Upper lobe of left lung (tissue), 6 donors: ENCODE measurements at places on chromosomes 4 and X.

DNA sequence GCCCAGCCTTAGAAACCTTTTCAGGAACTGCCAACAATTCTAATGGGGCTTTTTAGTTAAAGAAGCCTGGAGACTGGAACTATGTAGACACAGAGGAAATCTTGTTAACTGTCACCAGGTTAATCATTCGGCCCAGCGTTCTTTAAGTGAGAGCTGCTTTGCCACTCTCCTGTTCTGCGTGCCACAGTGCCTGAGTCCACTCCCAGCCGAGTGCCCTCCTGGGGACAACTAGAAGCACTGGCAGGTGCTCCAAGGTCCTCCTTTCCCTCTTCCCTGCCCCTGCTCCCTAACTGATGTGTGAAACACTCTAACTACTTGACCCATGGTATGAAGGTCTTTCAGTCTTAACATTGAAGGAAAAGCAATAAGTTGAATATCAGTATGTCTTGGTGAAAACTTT, 151.2 kb upstream of the TLL1 start:
- no peak overlapping the region for H3K4me3 ChIP-seq
- H3K4me1 ChIP-seq: no peaks in the 10 kb centered on the region
- H3K27ac ChIP-seq: no peak overlapping the region
- H3K36me3 ChIP-seq: no peaks in the 10 kb centered on the region

DNA sequence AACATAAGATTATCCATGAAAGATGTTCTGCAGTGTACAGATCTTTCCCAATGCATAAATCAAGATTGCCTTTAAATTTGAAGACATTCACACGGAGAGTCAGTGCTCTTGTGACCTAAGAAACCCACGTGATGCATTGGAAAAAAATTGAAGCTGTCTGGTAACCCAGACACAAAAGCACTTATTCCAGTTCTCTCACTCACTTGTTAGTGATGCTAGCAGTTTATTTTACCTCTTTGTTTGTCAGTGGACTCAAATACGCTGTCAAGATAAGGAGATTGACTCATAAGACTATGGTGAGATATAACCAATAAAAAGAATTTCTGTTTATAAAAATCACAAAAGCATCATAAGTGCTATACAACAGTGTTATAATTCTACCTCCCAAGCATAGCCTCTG, 245.8 kb upstream of the SMIM31 start:
- no peaks in the 10 kb centered on the region for H3K36me3 ChIP-seq
- H3K4me1 ChIP-seq: no peaks in the 10 kb centered on the region
- no peak for DNase-seq
- H3K27me3 ChIP-seq: no peaks in the 10 kb centered on the region
- no peak overlapping the region for H3K4me3 ChIP-seq
- H3K27ac ChIP-seq: no peak overlapping the region

DNA sequence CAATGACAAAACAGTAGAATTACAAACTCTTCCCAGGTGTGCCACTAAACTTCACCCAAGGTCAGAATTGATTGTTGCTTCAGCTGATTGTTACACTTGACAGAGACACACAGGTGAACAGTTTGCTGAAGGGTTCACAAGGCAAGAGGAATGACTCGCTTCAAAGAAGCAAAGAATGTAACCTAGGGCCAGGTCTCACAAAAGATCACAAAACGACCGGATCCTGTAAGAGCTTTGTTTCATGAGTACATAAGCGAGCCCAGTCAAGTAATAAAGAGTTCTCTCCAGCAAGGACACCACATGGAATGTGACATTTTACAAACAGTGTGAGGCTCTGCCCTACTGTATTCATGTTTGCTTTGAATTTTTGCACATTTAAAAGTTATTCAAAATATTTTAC, 9.1 kb downstream of the LNX1 start:
- DNase-seq: no peak
- no peaks in the 10 kb centered on the region for H3K27me3 ChIP-seq
- H3K4me3 ChIP-seq: no peak overlapping the region

DNA sequence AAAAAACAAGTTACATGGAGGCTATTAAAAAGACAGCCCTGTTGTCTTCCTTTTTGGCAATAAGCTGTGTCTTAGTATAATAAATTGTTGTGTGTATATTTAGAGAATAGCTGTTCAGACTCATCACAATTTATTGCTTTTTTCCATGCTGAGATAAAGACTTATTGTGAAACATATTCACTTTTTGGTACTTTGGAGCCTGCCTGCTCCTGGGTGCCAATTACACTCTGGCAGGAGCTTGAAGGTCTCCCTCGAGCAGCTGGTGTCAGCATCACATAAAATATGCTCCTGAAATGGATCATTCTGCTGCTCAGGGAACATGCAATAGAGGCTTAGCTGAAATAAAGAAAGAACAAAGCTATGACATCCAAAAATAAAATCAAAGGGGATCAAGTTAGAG, 211.6 kb upstream of the DKK2 start:
- H3K4me1 ChIP-seq: no peaks in the 10 kb centered on the region
- H3K27me3 ChIP-seq: no peaks in the 10 kb centered on the region
- H3K27ac ChIP-seq: no peak overlapping the region

- no peaks in the 10 kb centered on the region for H3K4me1 ChIP-seq
- H3K36me3 ChIP-seq: no peaks in the 10 kb centered on the region
- no peak overlapping the region for H3K4me3 ChIP-seq
- H3K27ac ChIP-seq: no peak overlapping the region
Observed at GRCh38 chr4:35952751-35953150, 291.6 kb downstream of the ARAP2 start.
